Neural crest cell (in vitro differentiated cells): ENCODE measurements at places on chromosomes 13 and 19.
A peak's percentile ranks its signal among the peaks of the same experiment; 100 is the strongest.

DNA sequence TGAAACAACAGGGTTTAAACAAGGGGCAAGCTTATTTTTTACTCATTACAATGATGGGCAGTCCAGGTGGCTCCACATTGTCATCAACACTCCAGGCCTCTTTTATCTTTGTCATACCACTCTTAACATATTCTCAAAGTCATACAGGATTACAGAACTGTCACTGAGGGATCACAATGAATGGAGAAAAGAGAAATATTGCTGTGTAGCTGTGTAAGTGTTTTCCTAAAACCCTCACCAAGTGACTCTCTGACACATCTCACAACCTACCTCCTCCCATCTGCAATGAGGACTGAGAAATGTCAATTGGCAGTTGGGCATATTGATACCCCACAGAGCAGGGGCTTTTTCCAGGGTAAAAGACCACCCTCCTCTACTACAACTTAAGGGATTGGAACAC is 562.1 kb downstream of the TBC1D4 start:
- DNase-seq, result no peak

- no peak for DNase-seq
These were observed 571 bp upstream of the DHRS12 start for GRCh38 chr13:51804295-51805172.

GRCh38 chr19:33941133-33941532 is 144.5 kb downstream of the KCTD15 start:
- no peak for DNase-seq

DNA sequence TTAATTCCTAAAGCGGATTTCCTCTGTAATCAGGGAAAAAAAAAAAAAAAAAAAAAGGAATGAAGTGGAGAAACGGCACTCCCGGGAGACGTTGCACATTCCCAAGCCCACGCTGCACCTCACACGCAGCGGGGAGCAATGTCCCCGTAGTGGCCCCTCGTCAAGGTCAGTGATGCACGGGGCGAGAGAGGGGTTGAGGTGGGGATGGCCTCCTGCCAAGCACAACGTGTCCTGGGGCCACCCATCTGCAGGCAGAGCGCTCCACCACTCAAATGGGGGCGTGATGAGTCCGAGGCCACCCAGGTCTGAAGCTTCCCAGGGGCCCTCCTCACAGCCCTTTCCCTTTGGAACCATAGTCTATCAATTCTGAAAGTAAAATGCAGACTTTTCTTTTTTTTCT is 15.1 kb downstream of the PLK5 start:
- DNase-seq, result no peak

GRCh38 chr13:40221460-40222201 is 444.8 kb downstream of the FOXO1 start:
- DNase-seq, result no peak

DNA sequence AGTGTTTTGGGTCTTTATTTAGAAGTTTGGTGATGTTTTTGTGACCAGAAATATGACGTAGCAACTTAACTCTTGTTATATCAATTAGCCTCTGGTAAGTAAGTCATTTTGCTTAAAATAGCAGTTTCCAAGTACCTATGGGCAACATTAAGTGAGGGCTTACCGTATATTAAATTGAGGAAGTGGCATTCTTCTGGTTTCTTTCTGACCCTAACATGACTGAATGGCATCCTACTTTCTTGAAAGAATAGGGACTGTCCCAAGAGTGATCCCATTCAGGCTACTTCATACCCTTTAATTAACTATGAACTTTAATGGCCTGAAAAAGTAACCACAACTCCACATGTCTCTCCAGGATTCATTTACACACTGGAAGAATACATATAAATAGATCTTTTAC is 106.6 kb downstream of the MZT1 start:
- DNase-seq, result no peak

- no peak for DNase-seq
These were observed 9.7 kb downstream of the PALM start for GRCh38 chr19:718251-718951.

GRCh38 chr19:4373601-4374497 is 26.5 kb downstream of the SH3GL1 start:
- DNase-seq, result no peak

DNA sequence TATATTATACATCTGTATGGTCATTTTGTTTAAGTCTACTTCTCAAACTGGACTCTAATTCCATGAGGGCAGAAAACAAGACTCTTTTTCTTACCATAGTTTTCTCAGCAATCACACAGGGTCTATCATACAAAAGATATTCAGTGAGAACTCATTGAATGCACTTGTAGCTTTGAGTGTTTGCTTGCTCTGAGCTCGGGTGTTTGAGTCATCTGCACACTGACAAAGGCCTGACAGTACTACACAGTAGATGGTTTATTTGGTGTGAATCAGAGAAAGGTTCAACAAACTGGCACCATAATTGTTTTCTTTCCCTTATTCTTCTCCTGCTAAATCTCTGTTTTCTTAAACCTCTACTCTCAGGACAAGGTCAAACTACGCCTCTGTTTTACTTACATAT is 586.4 kb downstream of the LMO7 start:
- DNase-seq, result no peak

GRCh38 chr19:8069096-8069973 is 16.8 kb downstream of the CCL25 start:
- DNase-seq, result peak; percentile 36
